Suppressor macrophage treated with lipopolysaccharide for 1 hour (primary cell): ENCODE measurements at places on chromosomes 1 and 21.

- DNase-seq, result peak; percentile 97
These were observed 3.4 kb upstream of the MARCKSL1 start for GRCh38 chr1:32339363-32339978.

- no peak for DNase-seq
These were observed 100.3 kb upstream of the DPYD start for GRCh38 chr1:98021126-98021525.

DNA sequence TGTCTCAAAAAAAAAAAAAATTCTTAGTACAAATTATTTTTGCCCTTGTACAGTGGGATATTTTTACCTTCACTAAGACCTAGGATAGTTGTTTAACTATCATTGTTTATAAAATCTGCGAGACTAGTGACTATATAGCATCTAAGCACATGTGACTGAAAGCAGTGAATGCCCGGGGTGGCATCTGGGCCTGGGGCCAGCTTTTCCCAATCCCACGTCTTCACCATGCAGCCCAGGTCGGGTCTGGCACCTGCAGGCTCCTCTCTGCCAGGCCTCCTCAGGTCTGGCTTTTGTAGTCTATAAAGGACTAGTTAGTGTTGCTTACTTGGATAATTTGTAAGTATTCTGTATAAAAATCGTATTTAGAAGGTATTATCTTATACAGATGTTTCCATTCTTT, 40.8 kb downstream of the CBS start:
- no peak for DNase-seq

DNA sequence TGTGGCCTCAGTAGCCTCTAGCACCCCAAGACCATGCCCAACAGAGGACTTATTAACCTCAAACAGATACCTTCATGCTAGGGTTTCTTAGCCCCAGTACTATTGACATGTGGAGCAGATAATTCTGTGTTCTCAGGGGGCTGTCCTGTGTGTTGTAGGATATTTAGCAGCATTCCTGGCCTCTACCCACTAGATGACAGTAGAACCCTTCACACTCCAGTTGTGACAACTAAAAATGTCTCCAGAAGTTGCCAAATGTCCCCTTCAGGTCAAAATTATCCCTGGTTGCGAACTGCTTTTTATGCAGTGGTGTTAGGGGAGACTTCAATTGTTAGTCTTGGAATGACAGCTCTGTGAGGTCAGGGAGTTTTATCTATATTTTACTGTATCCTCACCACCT, 8.1 kb downstream of the KAZN start:
- peak; percentile 22 for DNase-seq
